ENCODE measurements at places on chromosomes 7 and 10.

DNA sequence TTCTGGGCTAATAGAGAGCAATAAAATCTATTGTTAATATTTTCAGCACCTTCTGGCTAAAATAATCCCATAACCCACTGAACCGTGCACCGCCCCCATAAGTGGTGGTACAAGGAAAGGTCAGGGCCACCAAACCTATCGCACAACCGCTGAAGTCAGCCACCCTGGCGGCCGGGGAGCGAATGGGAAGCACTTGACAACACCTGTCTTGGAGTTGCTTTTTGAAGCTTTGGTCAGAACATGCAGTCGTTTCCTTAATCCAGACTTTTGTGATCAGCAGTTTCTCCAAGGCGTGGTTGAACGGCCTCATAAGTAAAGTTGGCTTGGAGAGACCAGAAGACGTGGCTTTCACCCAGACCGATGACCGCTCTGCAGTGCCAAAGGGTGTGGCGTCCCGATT is 97.4 kb downstream of the DNAJB6 start:
- no peak for DNase-seq

DNA sequence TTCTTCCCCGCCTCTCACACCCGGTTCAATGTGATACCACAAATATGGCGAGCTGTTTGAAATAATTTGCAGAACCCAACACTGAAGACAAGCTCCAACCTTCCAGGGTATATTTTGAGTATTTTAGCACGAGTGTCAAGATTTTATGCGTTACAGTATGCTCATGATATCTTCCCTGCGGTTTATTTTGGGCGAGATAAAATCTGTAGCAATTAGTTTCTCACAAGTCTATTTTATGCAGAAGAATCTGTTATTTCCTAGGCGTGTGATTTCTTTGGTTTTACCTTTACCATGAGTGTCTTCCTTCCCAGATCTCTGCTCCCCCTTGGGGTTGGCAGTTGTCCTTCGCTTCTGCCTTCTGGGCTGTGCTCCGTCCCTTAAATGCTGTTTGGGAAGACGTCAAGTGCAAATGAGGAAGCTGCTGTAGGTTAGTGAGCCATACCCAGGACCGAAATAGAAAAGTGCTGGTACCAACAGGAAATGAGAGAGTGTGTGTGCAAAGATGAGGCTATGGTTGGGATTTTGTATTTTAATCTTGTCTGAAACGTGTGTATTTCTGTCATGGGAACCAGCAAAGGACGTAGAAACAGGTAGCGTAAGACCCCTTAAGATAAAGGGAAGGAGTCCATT is 299.8 kb downstream of the KLF6 start:
- DNase-seq = no peak

- DNase-seq = no peak
Observed at GRCh38 chr7:151628846-151629604, 109.3 kb upstream of the RHEB start.

DNA sequence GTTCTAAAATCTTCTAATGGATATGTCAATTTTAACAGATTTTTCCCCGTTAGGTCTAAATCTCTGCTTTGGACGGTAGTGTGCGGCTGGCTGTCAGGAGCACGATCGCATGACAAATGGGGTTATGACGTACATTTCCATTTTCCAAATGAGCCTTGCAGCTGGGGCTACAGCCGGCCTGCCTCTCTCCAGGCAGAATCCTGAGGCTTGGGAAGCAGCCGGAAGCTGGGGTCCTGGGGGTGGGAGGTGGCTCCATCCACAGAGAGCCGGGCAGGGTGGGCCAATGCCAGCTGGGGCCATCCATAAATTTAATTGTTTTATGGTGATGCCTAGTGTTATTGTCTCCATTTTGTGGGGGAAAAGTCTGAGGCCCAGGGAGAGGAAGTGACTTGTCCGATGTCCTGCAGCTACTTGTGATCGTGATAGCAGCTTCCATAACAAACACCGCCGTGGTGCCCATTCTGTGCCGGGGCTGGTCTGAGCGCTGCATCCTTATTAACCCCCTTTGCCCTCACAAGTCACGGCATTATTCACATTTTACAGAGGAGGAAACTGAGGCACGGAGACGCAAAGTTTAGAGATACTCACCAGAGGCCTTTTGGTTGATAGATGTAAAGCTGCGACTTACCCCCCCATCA is 53.0 kb upstream of the EBF3 start:
- no peak for DNase-seq

GRCh38 chr10:124614003-124614659 is 130.0 kb downstream of the FAM53B start:
- no peak for DNase-seq

DNA sequence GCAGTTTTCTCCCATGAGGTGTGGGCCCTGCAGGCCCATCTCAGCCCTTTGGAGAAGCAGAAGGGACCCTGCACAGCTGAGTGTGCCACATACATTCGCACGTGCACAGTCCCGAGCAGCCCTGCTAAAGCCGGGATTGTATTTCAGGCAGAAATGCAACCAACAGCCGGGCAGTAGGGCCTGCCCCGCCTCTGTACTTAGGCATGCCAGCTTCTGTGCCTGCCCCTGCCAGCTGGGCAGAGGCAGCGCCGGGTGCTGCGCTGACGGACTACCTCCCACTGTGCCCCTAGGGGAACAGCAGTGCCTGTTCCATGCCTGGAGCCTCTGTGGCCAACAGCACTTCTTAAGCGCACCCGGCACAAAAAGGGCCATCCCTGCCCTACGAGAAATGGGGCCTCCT is 170.3 kb downstream of the NEURL1 start:
- DNase-seq = peak; percentile 50

DNA sequence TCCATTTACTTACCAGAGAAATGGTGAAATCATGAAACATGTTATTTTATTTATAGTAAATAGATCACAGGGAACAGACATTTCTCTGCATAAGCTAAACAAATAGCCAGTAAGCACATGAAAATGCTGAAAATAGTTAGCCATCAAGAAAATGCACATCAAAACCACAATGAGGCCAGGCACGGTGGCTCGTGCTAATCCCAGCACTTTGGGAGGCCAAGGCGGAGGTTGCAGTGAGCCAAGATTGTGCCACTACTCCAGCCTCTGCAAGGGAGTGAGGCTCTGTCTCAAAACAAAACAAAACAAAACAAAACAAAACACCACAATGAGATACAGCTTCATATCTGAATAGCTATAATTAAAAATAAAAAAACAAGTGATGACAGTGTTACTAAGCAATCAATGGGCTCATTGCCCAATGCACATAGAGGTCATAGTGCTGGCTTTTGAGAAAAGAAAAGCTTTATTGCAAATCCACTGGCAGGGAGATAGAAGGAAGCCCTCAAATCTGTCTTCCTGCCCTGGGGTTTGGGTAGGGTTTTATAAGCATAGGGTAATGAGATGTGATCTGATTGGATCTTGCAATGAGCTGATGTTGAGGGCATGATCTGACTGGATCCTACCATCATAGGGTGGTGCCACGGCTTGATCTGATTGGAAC is 16.2 kb downstream of the CSTF2T start:
- DNase-seq = no peak

GRCh38 chr10:29590915-29591650 is 43.7 kb downstream of the SVIL start:
- DNase-seq = no peak

DNA sequence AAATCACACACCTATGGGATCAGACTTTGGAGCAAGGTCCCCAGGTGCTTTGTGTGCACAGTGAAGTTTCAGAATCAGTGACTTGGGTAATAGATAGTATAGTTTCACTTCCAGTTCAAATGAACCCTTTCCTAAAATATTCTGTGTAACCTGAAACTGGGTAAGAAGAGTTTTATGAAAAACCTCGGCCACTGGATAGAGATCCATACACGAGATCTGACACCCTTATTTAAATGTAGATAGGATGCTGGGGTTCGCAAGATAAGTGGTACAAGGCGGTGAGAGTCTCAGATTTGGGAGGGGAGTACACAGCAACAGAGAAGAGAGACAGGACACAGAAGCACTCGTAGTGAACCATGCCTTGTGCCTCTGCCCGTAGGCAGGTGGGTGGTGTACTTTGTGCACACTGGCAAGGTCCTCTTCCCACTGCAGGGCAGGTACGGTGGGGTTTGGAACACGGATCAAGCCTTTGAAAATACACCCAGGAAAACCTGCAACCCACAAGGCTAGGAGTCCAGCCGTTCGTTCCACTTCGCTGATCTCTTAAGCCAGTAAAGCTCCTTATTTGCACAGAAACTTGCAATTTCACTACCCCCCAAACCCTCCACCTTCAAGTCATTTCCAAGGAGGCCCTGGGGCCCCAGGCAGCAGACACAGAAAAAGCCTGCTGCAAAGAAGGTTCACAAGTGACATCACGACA is 162.8 kb downstream of the USP6NL start:
- no peak for DNase-seq

DNA sequence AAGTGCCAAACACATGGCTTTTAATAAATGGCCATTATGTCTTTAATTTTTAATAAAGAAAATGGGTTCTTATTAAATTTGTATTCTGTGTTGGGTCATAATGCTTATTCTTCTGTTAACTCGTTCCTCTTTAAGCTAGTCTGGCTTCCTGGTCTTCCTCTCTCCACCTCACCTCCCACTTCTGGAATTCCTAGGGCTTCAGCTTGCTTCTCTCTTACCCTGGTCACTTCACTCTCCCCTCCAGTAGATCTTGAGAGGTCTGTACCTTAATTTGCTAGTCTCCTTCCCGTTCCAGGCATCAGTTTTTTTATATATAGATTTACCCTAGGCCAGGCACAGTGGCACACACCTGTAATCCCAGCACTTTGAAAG is 111.2 kb downstream of the RALA start:
- DNase-seq = no peak

DNA sequence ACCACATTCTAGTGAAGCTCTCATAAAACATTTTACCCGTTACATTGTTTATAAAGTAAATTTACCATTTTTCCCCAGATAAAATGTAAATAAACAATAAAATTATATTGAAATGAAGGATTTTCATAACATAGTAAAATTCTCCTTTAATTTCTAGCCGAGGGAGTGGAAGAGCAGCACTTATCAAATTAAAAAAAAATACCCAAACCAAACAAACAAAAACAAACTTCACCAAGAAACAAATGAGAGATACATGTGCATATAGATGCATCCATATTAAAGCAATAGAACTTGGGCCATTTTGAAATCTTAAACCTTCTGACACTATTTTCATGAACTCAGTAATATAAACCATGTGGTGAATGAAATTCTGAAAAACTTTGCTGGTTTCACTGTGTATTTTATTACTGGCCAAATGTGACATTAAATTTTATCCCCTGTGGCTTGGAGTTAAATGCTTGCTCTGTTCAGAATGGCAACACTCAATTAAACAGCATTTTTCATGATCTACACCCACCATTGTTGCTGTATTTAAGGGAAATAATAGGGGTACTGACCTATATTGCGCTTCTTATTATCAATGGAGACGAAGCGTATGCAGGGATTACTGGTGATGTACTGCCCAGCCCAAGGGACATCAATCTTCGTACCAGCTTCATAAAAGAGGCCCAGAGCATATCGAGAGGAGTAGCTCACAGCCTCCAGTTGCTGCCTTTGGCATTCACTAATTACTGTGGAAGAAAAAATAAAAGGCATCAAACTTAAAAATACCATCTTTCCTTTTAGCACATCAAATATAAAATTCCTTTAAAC is 220.9 kb downstream of the RNLS start:
- DNase-seq = no peak

DNA sequence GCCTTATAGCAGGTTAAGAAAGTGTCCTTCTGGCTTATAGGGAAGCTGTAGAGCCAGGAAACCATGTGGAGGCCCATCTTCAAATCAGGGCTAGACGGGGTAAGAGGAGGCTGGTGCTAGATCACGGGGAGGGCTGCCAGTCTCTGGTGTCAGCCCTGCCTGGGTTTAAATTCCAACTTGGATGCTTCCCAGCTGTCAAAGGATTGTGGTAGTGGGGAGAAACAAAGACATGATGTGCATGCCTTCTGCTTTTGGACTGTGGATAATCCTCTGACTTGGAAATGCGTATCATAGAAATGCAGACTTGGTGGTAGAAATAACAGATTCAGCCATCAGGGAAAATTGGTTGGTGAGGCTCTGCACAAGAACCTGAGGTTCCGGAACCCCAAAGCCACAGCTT is 325.6 kb downstream of the PHTF2 start:
- DNase-seq = no peak

GRCh38 chr7:89054361-89054760 is 258.8 kb upstream of the TEX47 start:
- no peak for DNase-seq

- DNase-seq = no peak
Observed at GRCh38 chr7:104963991-104964385, 50.0 kb upstream of the KMT2E start.

DNA sequence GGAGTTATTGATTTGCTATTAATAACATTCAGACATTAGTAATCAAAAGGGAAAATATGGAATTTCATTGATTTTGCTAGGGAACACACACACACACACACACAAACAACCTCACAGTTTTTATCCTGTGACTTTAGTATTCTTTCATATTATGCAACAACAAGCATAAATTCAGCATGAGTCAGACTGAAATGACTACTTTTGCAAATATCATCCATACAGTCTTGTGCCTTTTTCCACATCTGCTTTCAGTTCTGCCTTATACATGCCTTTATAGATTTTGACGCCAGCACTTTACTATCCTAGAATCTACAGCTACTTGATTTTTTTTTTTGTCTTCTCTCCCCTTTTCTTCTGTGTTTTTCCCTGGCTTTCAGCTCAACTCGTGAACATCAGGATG is 975.8 kb upstream of the LRRTM3 start:
- no peak for DNase-seq

GRCh38 chr10:100996678-100997359 is 2.8 kb upstream of the LZTS2 start:
- no peak for DNase-seq

- DNase-seq = no peak
Observed at GRCh38 chr10:19169684-19170083, 121.1 kb downstream of the MALRD1 start.

- no peak for DNase-seq
Observed at GRCh38 chr7:50832744-50833143, 50.0 kb upstream of the GRB10 start.

GRCh38 chr10:17802976-17803375 is 6.2 kb upstream of the MRC1 start:
- DNase-seq = no peak

DNA sequence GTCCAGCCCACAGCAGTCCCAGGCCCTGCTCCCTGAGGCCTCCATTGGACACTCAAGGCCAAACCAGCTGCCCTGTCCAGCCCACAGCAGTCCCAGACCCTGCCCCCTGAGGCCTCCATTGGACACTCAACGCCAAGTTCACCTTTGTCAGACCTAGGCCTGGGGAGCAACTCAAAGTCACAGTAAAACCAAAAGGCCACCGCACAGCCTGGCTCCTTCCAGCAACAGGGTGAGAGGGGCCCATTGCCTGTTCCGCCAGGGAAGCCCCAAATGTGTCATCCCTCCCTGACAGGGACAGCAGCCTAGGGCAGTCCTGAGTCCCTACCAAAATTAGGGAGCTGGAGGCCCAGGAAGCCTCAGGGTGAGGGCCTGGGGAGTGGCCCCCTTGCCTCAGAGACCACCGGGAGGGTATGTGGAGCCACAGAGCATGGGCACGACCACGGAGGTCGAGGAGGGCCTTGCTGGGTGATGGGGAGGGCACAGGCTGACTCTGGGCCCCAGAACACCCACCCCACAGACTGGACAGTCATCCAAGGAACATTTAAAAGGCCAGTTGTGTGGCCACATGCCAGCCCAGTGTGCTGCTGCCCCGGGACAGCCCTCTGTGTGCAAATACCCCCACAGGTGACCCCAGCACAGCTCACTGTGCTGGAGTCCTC is 66.5 kb upstream of the PPP2R2D start:
- DNase-seq = no peak

Measured in NCI-H2171 (cell line).